ENCODE measurements at places on chromosomes 3 and 15.

GRCh38 chr3:31275038-31275572, 257.6 kb upstream of the STT3B start:
- DNase-seq, result no peak

GRCh38 chr15:61524086-61524485, 295.0 kb upstream of the RORA start:
- DNase-seq, result no peak

- no peak for DNase-seq
Observed at GRCh38 chr15:59847968-59848367, 156.1 kb upstream of the FOXB1 start.

GRCh38 chr15:97177151-97177577, 783.3 kb upstream of the ARRDC4 start:
- DNase-seq, result no peak

DNA sequence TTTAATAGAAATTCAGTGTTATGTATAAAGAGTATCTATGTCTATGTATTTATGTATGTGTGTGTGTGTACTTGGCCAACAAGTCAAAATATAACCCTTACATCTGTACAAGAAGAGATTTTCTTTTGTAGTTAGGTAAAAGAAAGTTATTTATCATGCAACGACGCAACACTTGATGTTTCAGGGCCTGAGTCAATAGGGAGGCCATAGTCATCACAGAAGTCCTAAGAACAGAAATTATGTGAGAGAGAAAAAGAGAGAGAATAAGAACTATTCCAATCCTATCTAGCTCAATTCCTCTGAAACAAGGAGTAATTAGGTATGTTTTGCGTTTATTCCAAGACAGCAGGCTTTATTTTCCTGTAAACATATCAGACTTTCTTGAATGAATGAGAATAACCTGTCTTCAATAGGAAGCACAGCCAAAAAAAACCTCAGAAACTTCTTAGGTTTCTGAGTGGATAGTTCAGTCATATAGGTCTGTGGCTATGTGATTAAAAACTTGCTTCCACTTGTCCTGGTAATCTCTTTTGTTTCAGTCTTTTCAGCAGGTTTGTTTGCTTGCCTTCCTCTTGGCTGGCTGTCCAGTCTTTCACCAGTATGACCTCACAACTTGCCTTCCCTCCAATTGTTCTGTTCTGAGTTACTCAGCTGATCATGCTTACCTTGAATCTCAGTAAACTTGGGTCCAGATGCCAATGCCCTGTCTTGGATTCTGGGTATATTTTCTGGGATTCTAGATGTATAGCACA, 382.4 kb upstream of the GBE1 start:
- no peak for DNase-seq

GRCh38 chr15:52261498-52262242, 33.9 kb downstream of the MYO5C start:
- peak; percentile 41 for DNase-seq
